ENCODE measurements at places on chromosomes 7 and 10. TPM values are rescaled to one million over a fixed set of nuclear protein-coding genes. Genes with fewer than 3 reads are reported as not detected.

The FAM25A gene
- total RNA-seq: not detected

- no peaks in the 10 kb centered on the region for H3K4me1 ChIP-seq
- H3K27me3 ChIP-seq: no peaks in the 10 kb centered on the region
- no peak overlapping the region for H3K27ac ChIP-seq
- no peak for DNase-seq
- H3K36me3 ChIP-seq: no peaks in the 10 kb centered on the region
These were observed 612.9 kb downstream of the SORCS1 start for GRCh38 chr10:106551501-106552062.

DNA sequence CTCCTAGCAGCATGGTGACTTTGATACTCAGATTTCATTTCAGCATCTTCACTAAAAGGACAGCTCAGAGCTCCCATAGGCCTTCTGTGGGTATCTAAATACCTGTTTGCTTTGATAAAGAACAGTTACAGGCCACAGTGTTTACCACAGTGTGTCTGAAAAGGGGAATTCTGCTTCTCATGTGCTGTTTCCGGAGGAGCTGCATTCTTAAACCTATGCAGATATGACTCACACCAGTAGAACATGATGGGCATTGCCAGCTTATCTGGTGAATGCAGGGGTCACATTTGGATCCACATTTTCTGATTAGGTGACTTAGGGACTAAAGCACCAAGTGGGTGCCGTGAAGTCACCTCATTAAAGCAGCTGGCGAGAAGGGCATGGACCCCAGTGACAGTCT is 52.6 kb downstream of the TRRAP start:
- no peaks in the 10 kb centered on the region for H3K27me3 ChIP-seq
- DNase-seq: no peak
- H3K27ac ChIP-seq: no peak overlapping the region
- H3K4me3 ChIP-seq: no peak overlapping the region

DNA sequence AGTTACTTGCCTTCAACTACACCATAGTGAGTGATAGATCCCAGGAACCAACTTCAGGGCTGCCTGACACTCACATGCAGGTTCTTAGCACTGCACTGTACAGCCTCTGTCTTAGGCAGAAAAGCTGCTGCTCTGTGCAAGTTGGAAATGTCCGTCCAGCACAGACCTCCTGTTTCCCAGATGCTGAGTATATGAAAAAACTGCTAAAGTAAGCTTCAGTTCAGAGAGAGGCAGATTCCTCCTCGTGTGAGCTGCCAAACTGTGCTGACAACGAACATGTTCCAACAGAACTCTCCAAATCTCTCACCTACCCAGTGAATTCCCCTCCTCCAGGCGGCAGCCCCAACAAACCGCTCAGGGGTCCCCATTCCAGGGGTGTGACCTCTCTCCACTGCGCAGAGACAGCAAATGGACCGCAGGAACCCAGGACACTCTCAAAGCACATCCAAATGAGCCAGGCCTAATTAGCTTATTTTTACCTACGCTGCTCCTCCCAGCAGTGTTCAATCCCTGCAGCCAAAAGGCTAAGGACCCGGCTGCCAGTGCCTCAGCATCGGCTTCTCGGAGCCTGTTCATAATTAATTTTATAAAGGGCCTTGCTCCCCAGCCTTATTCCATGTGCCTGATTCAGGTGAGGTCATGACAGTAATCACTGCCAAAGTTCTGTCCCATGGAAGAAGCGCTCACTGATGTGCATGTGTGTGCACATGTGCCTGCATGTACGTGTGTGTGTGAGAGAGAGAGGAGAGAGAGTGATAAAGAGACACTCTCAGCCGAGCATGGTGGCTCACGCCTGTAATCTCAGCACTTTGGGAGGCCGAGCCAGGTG is 159.5 kb upstream of the AUTS2 start:
- H3K27ac ChIP-seq: no peak overlapping the region
- no peaks in the 10 kb centered on the region for H3K36me3 ChIP-seq
- no peaks in the 10 kb centered on the region for H3K27me3 ChIP-seq

GRCh38 chr7:99320371-99320770 is 5.3 kb upstream of the ARPC1A start:
- H3K4me3 ChIP-seq: no peak overlapping the region
- H3K27me3 ChIP-seq: peaks cover 6% of the 10 kb centered on the region

The GNAI1 gene
- total RNA-seq: 0.33 TPM

The PIK3AP1 gene
- 0.72 TPM for total RNA-seq

GRCh38 chr7:75536940-75537538 is 44.9 kb downstream of the SPDYE5 start:
- no peak overlapping the region for H3K4me3 ChIP-seq
- H3K27me3 ChIP-seq: peaks cover 2% of the 10 kb centered on the region
- peaks cover 3% of the 10 kb centered on the region for H3K4me1 ChIP-seq
- no peak for DNase-seq

DNA sequence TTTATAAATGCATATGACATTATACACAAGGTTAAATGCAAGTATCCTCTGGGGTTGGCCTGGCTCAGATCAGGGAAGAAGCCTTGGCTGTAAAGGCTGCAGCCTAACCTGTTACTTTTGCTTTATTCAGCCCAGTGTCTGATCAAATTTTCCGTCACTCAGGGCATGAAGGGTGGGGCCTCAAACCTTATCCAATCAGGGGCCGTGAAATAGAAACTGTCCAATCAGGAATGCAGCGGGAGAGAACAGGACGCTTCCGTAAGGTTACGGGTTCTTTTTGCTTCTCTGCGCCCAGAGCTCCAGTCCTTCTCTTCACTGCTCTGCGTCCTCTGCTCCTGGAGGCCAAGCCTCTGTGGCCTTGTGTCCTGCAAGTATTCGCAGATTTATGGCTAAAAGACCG is at the start of gene ZNF716:
TSS of gene ZNF716 (plus strand) at position 274 of the 400 bp plus-strand sequence. CDS start at position 386, 112 bp downstream.
- H3K27ac ChIP-seq: no peak within 1 kb of the TSS
- no peaks in the 10 kb centered on the region for H3K27me3 ChIP-seq
- no peaks in the 10 kb centered on the region for H3K4me1 ChIP-seq
- H3K4me3 ChIP-seq: no peak within 1 kb of the TSS
- H3K36me3 ChIP-seq: peaks cover under 1% of the 10 kb centered on the region

The GRM8 gene
- not detected for total RNA-seq

GRCh38 chr7:131094685-131095084 is 233.0 kb upstream of the MKLN1 start:
- no peaks in the 10 kb centered on the region for H3K27me3 ChIP-seq
- no peak for DNase-seq
- H3K4me1 ChIP-seq: peaks cover 17% of the 10 kb centered on the region
- H3K4me3 ChIP-seq: no peak overlapping the region
- H3K27ac ChIP-seq: no peak overlapping the region
- H3K36me3 ChIP-seq: peaks cover 13% of the 10 kb centered on the region

DNA sequence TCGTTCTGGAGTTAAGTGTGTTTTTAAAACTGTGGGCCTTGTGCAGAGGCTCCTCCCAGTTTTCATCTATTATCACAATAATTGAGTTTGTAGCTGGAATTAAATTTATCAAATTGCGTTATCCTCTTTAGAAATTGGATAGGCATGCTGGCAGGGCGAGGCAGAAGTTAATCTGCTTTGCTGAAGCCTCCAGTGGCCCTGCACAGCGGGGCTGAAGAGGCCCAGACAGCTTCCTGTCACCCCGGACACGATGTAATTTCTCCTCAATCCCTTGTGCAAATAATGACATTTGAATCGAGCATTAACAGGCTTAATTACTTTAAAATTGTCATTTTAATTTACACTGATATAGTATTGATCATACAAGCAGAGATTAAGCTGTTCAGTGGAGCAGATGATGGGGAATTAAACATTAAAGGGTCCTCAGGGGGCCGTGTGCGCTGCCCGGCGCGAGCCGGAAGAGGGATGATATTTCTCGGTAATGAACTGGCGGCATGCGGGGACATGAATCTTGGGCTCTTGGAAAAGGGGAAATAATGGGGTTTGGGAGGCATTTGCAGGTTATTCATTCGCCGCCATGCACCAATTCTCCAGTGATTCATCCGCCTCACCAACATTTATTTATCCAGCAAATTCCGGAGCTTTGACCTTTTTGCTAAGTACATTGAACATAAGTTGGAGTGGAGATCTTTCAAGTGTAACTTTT is 118.5 kb downstream of the NKX6-2 start:
- no peaks in the 10 kb centered on the region for H3K36me3 ChIP-seq
- H3K4me1 ChIP-seq: peaks cover 2% of the 10 kb centered on the region
- H3K27me3 ChIP-seq: no peaks in the 10 kb centered on the region
- no peak overlapping the region for H3K27ac ChIP-seq
- no peak for DNase-seq
- H3K4me3 ChIP-seq: no peak overlapping the region

DNA sequence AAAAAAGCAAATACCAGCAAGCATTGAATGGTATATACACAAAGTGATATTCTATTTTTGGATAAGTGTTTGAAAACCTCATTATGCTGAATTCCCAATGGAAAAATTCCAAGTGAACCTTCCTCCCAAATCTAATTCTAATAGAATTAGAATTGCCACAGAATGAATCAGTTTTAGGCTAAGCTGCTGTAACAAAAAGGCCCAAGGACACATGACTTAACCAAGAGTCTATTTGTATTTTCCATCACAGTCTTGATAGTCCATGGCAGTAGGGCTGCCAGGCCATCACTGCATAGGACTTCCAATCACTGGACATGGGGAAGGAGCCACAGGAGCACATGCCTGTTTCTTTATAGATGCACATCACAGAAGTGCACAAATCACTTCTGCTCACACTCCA is 91.2 kb upstream of the IFRD1 start:
- H3K36me3 ChIP-seq: no peaks in the 10 kb centered on the region
- no peaks in the 10 kb centered on the region for H3K4me1 ChIP-seq
- no peak overlapping the region for H3K4me3 ChIP-seq
- H3K27me3 ChIP-seq: peaks cover 10% of the 10 kb centered on the region

- H3K4me3 ChIP-seq: no peak overlapping the region
- H3K36me3 ChIP-seq: no peaks in the 10 kb centered on the region
- H3K4me1 ChIP-seq: no peaks in the 10 kb centered on the region
- no peak for DNase-seq
- H3K27me3 ChIP-seq: no peaks in the 10 kb centered on the region
These were observed 110.6 kb upstream of the GLI3 start for GRCh38 chr7:42347616-42348015.

- H3K27me3 ChIP-seq: peaks cover 4% of the 10 kb centered on the region
- H3K27ac ChIP-seq: no peak overlapping the region
- no peaks in the 10 kb centered on the region for H3K36me3 ChIP-seq
- no peak for DNase-seq
- H3K4me1 ChIP-seq: peaks cover 5% of the 10 kb centered on the region
These were observed 7.7 kb upstream of the TRUB1 start for GRCh38 chr10:114930320-114930719.

GRCh38 chr7:150666412-150666811 is 19.1 kb upstream of the GIMAP2 start:
- H3K27ac ChIP-seq: peak overlapping the region; percentile 97
- H3K4me1 ChIP-seq: peaks cover 87% of the 10 kb centered on the region
- H3K27me3 ChIP-seq: no peaks in the 10 kb centered on the region
- H3K4me3 ChIP-seq: no peak overlapping the region
- no peak for DNase-seq

DNA sequence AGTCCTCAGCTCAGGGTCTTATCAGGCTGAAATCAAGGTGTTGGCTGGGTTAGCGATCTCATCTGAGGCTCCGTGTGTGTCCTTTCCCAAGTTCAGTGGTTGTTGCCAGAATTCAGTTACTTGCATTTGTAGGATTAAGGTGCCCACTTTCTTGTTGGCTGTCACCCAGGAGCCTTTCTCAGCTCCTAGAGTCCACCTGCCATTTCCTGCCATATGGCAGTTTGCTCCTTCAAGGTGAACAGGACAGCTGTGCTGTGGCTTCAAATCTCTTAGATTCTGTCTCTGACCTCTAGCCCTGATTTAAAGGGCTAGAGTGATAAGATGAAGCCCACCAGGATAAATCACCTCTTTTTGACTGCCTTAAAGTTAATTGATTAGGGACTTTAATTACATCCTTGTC is 1.0 kb upstream of the HIF1AN start:
- peaks cover 19% of the 10 kb centered on the region for H3K4me1 ChIP-seq
- no peaks in the 10 kb centered on the region for H3K27me3 ChIP-seq
- peaks cover 18% of the 10 kb centered on the region for H3K36me3 ChIP-seq
- no peak overlapping the region for H3K4me3 ChIP-seq

The POP7 gene
- total RNA-seq: 39.9 TPM

GRCh38 chr10:3954615-3955014 is 169.6 kb upstream of the KLF6 start:
- no peak overlapping the region for H3K27ac ChIP-seq
- DNase-seq: no peak
- no peaks in the 10 kb centered on the region for H3K27me3 ChIP-seq
- H3K36me3 ChIP-seq: peaks cover 1% of the 10 kb centered on the region
- H3K4me1 ChIP-seq: peaks cover 30% of the 10 kb centered on the region

The CYP3A5 gene
- total RNA-seq: not detected

- DNase-seq: no peak
- no peaks in the 10 kb centered on the region for H3K27me3 ChIP-seq
- H3K36me3 ChIP-seq: no peaks in the 10 kb centered on the region
- no peaks in the 10 kb centered on the region for H3K4me1 ChIP-seq
- H3K27ac ChIP-seq: no peak overlapping the region
These were observed 1093.1 kb upstream of the LRRN3 start for GRCh38 chr7:109997837-109998236.

The AGR2 gene
- total RNA-seq: not detected

The PLEKHS1 gene
- 0.10 TPM for total RNA-seq

GRCh38 chr7:1914321-1914720 is 244.2 kb downstream of the ELFN1 start:
- no peak for DNase-seq
- H3K36me3 ChIP-seq: peaks cover 3% of the 10 kb centered on the region
- H3K27me3 ChIP-seq: no peaks in the 10 kb centered on the region
- no peak overlapping the region for H3K27ac ChIP-seq

The MSMB gene
- total RNA-seq: not detected

DNA sequence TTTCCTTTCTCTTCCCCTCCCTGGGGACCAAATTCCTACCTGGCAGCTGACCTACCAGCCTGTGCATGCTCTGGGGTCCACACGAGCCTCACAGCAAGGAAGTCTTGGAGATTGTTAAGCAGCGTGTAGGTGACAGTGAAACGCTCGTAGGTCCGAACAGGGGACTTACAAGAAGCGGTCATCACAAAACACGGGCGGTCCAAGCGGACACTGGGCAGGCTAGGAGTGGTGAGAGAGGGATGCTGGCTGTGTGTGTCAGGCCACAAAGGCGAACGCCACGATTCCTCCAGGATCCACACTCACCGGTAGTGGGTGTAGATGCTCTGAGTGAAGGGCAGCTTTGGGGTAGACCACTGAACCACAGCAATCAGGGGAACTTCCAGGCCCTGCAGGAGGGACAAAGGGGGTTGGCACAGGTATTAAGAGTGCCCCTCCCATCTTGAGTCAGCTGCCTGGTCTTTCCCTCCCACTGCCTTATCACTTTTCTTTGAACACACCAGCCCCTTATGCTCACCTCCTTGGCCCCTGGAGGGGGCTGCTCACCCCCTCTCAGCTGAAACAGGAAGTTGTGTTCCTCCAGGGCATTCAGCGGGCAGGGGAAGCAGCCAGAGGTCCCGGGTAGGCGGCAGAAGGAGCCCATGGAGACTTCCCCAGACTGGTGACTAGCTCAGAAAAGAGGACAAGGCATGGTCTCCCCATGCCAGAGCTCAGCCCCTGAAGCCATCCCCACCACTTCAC is 2.0 kb downstream of the TRAPPC14 start:
- no peaks in the 10 kb centered on the region for H3K27me3 ChIP-seq
- H3K27ac ChIP-seq: peak overlapping the region; percentile 36
- H3K36me3 ChIP-seq: peaks cover 46% of the 10 kb centered on the region

The CRTAC1 gene
- not detected for total RNA-seq

The PPP1R3A gene
- not detected for total RNA-seq

The VWA2 gene
- not detected for total RNA-seq

GRCh38 chr7:11447106-11447505 is 384.9 kb downstream of the THSD7A start:
- H3K27ac ChIP-seq: no peak overlapping the region
- no peaks in the 10 kb centered on the region for H3K4me1 ChIP-seq
- no peak overlapping the region for H3K4me3 ChIP-seq
- H3K27me3 ChIP-seq: no peaks in the 10 kb centered on the region
- H3K36me3 ChIP-seq: no peaks in the 10 kb centered on the region
- no peak for DNase-seq

The LAMB4 gene
- total RNA-seq: not detected

The ASAH2 gene
- 1.9 TPM for total RNA-seq
